ENCODE measurements at places on chromosomes 2 and 18.

DNA sequence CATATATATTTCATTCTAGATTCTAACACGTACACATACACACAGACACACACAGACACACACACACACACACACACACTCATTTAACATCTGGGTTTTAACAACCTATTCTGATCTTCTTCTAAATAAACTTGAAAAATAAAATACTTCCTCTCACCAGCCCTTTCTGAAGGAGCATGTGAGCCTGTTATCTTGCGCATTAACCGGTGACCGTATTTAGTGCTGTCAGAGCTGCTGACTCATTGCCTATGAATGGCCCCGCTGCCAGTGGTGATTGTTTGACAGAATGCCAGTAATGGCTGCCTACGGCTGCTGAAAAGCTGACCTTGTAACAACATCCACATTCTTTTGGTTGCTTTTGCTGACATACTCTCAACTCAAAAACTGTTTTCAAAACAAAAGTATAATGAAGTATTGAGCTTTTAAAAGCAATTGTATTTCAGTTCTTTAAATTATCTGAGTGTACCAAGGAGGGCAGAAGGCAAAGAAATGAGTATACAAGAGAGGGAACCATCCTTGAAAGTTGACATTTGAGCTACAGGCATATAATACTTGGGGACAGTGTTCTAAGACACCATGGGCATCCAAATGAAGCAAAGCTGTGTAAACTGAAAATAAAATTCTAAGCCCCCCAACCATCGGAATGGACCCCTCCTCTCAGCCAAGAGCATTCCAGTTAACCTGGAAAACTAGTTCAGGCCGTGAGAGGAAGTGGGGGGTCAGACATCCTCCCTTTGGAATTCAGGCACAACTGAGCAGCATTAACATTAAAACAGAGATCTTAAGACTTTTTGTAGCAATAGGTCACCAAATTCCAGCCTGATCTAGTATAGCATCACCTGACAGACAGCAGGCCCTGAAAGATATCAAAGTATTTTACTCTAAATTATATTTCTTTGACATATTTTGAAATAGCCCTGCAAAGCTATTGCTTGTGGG lies 50.2 kb upstream of the DTNA start:
- DNase-seq: peak; percentile 97

DNA sequence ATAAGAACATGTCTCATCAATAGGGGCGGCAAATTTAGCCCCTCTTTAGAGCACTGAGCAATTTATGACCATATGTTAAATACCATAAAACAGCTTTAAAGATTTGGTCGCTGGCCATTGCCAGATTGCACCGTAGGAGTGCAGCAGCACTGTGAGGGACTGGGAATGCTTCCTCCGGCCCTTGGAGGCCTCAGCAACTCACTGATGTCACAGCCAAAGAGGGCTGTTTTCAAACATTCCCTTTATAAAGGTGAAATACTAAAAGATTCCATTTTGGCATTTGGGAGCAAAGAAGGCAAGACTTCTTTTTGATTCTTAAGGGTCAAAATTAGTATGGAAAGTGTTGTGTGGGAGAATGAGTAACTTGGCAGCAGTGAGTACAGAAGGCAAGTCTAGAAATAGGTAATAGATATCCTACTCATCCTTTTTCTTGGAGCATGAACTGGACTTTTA lies 63.7 kb downstream of the BABAM2 start:
- DNase-seq: no peak

- no peak for DNase-seq
These were observed 17.2 kb upstream of the POLE4 start for GRCh38 chr2:74941284-74941683.

GRCh38 chr2:237701033-237701858 lies 73.9 kb downstream of the LRRFIP1 start:
- DNase-seq: no peak

DNA sequence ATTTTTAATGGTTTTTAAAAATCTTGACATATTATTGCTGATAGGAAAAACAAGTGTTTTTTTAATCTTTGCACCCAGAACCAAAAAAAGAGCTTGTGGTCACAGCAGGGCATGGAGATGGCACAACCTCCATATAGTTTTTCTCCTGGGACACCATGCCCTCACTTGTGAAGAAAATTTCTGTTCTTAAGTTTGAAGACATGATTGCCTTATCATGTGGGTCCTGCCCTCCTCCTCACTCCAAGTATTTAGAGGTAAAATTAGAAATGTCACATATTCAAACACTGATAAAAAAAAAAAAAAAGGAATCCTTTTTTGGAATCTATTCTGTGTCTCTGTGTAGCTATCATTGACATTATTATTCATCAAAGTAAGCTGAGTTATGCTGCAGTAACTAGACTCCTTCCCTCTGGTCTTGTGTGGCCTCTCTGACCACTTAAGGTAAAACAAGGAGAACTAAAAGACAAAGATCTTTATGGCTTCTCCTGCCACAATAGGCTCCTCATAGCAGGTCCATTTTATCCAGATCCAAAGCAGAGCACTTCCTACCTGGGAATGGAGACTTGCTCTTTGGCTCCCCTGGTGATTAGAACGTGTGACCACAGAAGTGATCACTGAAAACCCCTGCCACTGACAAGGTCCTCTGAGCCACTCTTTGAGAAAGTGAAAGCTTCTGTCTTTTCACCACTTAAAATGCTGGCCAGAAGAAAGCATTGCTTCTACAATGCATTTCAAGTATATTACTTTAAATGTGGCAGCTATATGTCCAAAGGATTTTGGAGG lies 19.8 kb downstream of the ADD2 start:
- DNase-seq: no peak

DNA sequence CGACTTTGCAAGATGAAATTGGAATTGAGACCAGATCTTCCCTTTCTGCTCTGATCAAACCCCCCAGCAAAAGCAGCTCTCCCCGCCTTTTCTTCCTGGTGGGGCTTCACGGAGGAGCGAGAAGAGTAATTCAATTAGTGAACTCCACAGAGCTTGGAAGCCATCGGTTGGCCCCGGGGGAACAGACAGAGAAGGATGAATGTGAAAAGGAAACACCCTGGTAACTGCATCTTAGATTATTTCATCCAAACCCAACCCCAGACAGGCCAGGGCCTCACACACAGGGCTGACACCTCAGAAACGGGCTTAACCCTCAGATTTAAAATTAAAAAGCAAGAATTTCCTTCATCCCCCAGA lies 18.3 kb downstream of the SMAD7 start:
- DNase-seq: no peak

DNA sequence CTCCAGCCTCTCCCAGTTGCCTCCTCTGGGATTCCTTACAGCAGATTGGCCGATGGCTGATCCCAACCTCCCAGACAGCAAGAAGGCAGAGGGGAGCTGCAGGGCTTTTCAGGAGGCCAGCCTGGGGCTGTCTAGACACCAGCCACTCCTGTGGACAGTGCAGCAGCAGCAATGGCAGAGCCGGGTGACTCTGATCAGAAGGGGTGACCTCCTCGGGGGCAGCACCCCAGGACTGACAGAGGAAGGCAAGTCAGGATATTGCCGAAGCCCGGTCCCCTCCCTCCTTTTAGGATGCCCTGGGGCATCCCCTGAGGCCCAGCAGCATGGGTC lies 84.5 kb downstream of the INHBB start:
- no peak for DNase-seq

- peak; percentile 34 for DNase-seq
These were observed 84.7 kb downstream of the ICA1L start for GRCh38 chr2:202786842-202787241.

- DNase-seq: peak; percentile 24
These were observed 83.0 kb downstream of the LPIN1 start for GRCh38 chr2:11829324-11829946.

GRCh38 chr2:105142239-105142638 lies 99.3 kb upstream of the GPR45 start:
- no peak for DNase-seq

- DNase-seq: peak; percentile 92
These were observed 4.8 kb downstream of the TGFBRAP1 start for GRCh38 chr2:105324732-105325131.

GRCh38 chr2:62604336-62604735 lies 98.3 kb upstream of the TMEM17 start:
- no peak for DNase-seq

DNA sequence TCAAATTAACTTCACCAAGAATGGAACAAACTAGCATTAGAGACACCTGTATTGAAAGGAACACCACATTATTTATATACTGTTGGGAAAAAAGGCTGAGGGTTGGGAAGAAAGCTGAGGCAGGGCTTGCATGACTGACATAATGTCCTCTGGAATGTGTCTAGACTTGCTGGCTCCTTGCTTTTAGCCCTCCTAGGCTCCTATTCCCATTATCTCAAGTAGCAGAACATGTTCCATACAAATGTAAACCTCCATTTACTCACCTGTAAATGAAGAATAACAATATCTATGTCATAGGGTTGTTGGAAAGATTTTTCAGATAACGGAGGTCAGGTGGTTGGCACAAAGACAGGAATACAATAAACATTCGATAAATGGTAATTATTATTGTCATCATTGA lies 976 bp upstream of the ACADL start:
- no peak for DNase-seq

- no peak for DNase-seq
These were observed 1125.4 kb upstream of the NXPH2 start for GRCh38 chr2:139905624-139906023.

GRCh38 chr2:43482961-43483360 lies 112.9 kb downstream of the THADA start:
- DNase-seq: no peak

DNA sequence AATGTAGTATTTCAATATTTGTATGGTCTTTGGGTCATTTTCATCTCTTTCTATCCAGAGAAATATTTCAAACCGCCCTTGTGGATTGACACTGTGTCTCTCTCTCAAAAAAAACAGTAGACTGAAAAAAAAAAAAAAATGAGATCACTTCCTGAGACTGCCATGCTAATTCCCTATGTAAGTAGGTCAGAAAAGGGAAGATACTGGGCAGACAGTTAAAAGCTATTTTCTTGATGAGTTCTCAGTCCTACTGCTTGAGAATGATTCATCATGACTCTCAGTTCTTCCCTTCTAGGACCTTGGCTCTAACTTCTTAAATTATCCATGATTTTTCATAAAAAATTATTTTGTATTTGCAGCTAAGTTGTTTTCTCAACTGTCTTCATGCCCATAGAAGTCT lies 672.3 kb upstream of the REG3G start:
- DNase-seq: no peak

GRCh38 chr2:117086943-117087250 lies 727.6 kb upstream of the DDX18 start:
- peak; percentile 69 for DNase-seq

- DNase-seq: no peak
These were observed 416.5 kb upstream of the GYPC start for GRCh38 chr2:126239320-126239955.

GRCh38 chr18:56202678-56203077 lies 435.7 kb downstream of the TXNL1 start:
- DNase-seq: no peak

DNA sequence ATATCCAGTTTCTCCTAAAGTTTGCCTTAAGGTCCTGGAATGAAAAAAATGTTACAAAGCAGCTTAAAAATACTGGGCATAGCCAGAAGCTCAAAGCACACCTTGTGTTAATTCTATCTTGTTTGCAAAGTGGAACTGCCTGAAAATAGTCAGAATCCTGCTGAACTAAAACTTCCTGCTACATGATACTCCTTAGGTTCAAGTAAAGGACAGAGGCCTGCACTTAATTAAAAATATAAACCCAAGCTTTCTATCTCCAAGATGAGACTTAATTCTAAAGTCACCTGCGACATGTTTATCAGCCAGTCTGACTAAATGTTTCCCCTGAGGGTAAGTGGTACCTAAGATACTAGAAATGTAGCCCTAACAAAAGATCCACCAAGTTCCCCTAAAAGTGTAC lies 103.4 kb downstream of the CHST9 start:
- DNase-seq: no peak

GRCh38 chr2:105439141-105439540 lies 40.3 kb upstream of the FHL2 start:
- DNase-seq: no peak

GRCh38 chr2:223467196-223467595 lies 135.0 kb downstream of the SCG2 start:
- DNase-seq: no peak

DNA sequence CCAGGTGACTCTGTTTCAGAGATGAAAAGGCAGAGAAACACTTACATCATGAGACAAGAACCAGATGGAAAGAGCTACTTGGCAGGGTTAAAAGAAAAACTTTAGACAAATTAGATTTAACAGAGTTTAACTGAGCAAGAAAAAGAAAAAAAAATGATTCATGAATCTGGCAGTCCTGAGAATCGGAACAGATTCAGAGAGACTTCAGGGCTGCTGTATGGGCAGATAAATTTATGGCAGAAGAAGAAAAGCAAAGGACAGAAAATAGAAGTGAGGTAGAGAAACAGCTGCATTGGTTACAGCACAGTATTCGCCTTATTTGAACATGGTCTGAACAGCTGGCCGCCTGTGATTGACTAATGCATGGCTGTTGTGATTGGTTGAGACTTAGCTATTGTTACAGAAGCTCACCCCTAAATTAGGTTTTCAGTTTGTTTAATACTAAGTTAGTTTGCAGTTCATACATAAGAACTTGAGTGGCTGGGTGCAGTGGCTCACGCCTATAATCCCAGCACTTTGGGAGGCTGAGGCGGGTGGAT lies 43.0 kb upstream of the RHOB start:
- DNase-seq: no peak

- no peak for DNase-seq
These were observed 3.5 kb upstream of the EN1 start for GRCh38 chr2:118850901-118851415.

DNA sequence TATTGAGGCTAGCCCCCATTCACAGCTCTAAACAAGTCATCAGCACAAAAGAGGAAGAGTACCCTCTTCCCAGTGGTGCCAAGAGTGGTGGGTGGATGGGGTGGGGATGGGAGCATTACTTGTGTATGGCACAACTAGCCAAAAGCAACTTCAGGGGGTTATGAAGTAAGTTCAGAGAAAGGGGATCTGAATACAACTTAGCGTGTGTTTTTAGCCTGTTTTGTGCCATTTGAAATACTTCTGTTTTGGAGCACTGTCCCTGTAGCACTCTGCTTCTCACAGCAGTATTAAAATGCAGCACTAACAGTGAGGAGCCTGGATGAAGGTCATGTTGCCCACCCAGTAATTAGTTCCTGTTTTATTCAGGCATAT lies 113.5 kb downstream of the CRIM1 start:
- no peak for DNase-seq

DNA sequence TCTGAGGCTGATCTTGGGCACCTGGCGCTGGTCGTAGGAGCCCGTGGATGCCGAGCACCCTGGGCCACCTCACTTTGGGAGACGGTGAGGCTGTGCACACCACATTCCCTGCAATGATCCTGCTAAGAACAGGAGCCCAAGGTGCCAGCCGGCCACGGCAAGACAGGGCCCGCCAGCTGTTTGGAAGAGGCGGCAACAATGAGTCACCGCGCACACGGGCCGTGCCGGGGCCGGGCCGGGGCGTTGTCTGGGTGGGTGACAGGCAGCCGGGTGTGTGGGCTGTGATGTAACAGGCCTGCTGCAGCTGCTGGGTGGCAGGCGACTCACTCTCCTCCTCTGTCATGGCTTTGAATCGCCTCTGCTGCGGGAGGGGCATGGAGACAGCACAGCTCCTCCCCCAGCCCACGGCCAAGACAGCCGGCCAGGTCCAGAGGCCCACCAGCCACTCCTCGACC lies 49.7 kb upstream of the ODC1 start:
- no peak for DNase-seq

Data from retinal pigment epithelial cell (primary cell).